Stimulated activated CD4-positive, alpha-beta T cell treated with anti-CD3 and anti-CD28 coated beads, TNF-alpha, amount 100 ng/mL, for 1 hour (primary cell): ENCODE measurements at places on chromosomes 16 and 17.
A peak's percentile ranks its signal among the peaks of the same experiment; 100 is the strongest.

DNA sequence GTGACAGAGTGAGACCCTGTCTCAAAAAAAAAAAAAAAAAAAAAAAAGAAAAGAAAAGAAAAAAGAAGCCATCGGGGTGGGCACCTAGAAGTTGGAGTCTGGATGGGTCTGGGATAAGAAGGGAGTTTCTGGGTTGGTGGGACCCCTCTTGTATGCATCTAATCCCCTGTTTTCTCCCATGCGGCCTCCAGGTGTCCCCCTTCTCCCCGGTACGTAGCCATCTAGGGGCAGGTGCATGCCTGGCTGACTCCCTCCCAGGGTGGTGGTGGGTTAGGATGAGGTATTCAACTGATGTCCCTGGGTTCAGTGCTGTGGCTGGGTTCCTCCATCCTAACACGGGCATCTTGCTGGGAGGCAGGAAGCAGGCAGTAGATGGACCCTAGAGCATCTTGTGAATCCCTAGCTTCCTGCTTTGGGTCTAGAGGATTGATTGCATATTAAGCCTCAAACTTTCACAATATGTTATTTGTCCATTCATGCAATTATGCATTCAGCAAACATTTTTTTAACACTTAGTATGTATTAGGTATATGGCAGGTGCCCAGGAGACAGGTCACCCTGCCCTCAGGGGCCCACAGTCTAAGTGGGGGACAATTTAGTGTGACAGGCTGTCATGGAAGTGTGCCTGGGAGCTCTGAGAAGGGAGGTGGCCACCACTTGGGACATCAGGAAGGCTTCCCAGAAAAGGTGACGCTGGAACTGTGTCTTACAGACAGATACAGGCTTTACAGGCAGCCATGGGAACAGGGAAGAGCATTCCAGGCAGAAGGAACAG is 13.1 kb downstream of the FMNL1 start:
- DNase-seq = no peak

GRCh38 chr16:70432356-70432722 is 6.6 kb downstream of the ST3GAL2 start:
- DNase-seq = no peak

GRCh38 chr16:81189100-81189664 is 49.3 kb upstream of the BCO1 start:
- no peak for DNase-seq

- no peak for DNase-seq
These were observed 20.4 kb upstream of the CDYL2 start for GRCh38 chr16:80824623-80825364.

DNA sequence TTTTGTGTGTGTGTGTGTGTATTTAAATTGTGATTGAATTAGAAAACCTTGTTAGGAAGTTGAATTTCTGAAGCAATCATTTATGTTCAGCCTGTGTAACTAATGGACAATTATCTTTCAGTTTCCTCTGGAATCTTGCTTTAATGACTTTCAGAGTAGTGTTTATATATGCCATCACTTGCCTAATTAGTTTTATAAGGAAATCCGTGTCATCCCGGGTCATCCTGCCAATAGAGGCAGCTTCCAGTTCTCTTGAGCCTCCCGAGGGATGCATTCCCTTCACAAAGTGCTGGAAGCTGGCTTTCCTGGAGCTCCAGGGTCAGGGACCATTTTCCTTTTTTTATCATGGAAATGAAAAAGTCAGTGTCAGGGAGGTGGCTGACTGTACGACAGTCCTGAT is 42.9 kb downstream of the PRKCA start:
- no peak for DNase-seq

DNA sequence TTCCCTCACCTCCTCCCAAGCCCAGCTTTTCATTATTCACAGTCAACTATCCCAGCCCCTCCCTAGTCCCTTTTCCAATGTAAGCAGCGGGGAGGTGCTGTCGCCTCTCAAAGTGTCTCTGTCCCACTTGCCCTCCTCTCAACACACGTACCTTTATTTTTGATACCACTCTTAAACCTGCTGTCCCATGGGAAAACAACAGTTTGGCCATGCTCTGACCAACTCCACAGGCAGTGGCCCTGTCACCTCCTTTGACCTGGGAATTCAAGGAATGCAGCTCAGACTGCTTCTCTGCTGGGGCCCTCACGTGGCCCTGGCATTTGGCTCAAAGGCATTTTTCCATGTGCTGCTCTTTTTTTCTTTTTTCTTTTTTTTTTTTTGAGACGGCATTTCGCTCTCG is 4.2 kb downstream of the LYRM9 start:
- no peak for DNase-seq

DNA sequence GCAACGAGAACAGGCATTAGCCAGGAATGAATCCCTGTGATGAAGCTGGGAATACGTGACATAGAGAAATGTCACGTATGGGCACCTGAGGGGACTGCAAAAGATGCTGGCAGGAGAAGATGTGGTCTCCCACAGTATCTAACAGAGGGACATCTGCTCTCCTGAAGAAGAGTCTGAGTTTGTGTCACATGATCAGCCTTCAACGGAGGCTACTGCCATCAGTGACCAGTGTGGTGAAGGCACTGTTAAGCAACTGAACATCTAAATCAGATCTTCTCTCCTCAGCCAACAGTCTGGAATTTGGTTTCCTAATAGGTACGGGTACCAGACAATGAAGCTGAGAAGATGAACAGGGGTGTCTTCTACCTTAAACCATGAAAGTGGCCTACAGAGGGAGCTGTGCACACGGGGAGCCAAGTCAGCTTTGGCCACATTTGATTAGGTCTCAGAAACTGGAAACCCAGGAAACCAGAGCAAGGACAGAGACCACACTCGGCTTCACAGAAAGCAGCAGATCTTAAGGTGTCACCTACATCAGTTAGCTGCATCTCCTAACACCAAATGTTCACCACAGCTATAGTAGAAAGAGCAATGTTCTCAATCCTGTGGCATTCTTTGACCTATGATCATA is 41.8 kb downstream of the BRD7 start:
- peak; percentile 36 for DNase-seq

- DNase-seq = no peak
These were observed 152.6 kb downstream of the CYB561 start for GRCh38 chr17:63293323-63294075.

GRCh38 chr17:79914813-79915740 is 75.8 kb upstream of the CBX4 start:
- DNase-seq = no peak

DNA sequence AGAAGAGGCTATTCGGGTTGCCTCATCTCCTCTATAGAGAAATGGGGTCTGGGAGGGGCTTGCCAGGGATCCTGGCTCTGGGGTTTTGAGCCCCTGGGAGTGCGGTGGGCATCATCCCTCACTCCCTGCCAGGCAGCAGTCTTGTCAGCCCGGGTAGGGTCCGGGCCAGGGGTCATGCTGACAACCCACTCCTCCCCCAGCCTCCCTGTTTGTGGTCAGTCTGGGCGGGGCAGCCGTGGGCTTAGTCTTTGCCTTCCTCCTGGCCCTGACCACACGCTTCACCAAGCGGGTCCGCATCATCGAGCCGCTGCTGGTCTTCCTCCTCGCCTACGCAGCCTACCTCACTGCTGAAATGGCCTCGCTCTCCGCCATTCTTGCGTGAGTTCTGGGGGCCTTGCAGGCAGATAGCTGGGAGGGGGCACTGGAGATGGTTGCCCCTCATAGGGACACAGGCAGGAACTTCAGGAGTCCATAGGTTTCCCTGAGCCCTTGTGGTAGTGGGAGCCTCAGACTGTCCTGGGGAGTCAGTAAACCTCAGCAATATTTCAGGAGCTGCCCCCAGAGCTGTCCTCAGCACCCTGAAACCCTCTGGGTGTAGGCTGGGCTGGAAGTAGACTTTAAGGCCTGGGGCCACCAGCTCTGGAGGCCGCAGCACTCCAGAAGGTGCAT is 6.9 kb downstream of the SLC9A5 start:
- no peak for DNase-seq

DNA sequence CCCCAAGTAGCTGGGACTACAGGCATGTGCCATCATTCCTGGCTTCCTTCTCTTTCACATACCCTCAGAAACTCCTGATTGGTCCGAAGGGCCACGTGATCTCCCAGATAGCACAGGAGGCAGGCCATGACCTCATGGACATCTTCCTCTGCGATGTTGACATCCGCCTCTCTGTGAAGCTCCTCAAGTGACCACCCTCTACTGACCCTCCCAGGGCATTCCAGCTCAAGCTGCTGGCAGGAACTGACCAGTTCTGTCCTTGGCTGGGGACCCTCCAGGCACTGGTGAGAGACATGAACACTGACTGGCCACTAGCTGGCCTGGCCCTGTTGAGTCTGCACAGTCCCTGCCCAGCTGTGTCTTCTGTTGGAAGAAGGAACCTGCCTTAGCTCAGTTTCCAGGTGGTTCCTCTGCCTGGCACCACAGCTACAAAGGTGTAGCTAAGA is 5.6 kb downstream of the ERAL1 start:
- no peak for DNase-seq

- no peak for DNase-seq
These were observed 154.5 kb downstream of the BCAS3 start for GRCh38 chr17:60832151-60832585.

GRCh38 chr16:84370723-84371552 is 2.6 kb downstream of the ATP2C2 start:
- DNase-seq = no peak

- DNase-seq = peak; percentile 70
These were observed 20.0 kb downstream of the ST6GALNAC1 start for GRCh38 chr17:76623271-76624146.

GRCh38 chr17:73343739-73344454 is 32.1 kb upstream of the CDC42EP4 start:
- no peak for DNase-seq

DNA sequence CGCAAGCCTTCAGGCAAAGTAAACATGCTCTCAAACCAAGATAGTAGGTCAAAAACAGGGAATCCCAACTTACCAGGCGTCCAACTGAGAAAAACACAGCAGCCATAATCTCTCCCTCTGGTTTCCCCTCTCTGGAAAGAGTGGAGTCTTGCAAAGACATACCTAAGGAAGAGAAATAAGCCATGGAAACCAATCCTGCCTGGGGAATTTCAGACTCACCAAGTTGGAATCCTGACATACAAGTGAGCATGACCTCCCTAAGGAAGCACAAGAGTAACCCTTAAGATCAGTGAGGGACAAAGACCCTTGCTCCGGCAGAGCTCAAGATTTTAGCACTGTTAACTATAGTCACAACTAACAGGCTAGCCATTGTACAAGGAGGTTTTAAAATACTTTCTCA is 4.1 kb downstream of the ZNF624 start:
- DNase-seq = no peak

DNA sequence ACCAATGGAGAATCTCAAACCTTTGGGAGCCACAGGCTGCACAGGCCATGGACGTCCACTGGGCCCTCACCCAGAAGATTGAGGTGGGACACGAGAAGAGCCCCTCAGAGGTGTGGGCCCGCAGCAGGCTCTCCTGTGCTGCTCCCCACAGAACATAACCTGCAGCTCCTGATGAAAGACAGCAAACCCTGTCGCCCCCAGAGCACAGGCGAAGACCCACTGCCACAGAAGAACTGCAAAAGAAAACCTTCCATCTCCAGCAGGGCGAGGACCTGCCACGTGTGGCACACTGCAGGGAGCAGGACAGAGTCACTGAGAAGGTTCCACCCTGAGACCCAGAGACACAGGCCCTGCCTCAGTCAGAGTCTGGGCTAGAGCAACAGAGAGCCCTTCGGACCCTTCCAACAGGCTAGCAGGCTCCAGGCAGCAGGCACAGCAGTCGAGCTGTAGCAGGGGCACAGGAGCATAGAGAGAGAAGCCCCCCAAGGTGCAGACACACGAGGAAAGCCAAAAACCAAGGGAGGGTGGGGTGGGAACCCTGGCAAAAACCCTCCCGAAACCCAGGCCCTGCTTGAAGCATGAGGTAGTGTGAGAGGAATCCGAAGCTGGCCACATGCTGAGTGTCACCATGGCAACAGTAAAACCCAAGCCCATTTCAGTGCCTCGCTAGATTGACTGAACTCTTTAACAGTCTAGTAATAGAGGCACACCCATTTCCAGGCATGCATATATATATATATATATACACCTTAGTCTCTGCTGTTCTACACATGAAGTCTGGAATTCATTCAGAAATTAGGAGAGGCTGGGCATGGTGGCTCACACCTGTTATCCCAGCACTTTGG is 60.0 kb upstream of the CHMP6 start:
- no peak for DNase-seq
